Activated CD8-positive, alpha-beta memory T cell treated with anti-CD3 and anti-CD28 coated beads for 48 hours (primary cell): ENCODE measurements at places on chromosomes 3 and 15.
A peak's percentile ranks its signal among the peaks of the same experiment; 100 is the strongest.

GRCh38 chr3:129615751-129616281 is 9.3 kb upstream of the PLXND1 start:
- DNase-seq, result no peak

DNA sequence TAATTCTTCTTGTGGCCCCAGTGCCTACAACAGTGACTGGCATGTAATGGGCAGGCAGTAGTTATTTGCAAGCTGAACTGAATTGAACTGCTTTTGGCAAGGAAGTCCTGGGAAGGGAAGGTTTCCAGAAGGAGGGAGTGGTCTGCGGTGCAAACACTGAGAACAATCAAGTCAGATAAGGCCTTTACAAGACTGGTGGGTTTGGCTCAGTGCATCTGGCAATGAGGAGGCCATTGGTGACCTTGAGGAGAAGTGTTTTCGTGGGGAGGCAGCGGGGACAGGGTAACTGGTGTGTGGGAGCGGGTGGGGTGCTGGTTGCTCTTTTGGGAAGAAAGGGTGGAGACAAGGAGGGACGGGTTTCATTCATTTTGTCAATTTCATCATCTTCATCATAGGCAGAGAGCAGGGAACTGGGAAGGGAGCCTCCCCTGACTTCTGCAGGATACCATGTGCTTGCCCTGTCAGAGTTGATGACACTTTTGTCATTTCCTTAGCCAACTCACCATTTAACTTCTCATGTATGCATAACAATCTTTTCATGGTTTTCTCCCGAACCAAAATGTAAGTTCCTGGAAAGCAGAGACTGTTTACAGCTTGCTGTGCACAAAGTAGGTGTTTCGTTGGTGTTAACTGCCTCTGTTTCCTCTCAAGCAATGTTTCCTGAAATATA is 8.4 kb upstream of the EHD4 start:
- no peak for DNase-seq

GRCh38 chr15:95850837-95851236 is 479.7 kb upstream of the NR2F2 start:
- no peak for DNase-seq

DNA sequence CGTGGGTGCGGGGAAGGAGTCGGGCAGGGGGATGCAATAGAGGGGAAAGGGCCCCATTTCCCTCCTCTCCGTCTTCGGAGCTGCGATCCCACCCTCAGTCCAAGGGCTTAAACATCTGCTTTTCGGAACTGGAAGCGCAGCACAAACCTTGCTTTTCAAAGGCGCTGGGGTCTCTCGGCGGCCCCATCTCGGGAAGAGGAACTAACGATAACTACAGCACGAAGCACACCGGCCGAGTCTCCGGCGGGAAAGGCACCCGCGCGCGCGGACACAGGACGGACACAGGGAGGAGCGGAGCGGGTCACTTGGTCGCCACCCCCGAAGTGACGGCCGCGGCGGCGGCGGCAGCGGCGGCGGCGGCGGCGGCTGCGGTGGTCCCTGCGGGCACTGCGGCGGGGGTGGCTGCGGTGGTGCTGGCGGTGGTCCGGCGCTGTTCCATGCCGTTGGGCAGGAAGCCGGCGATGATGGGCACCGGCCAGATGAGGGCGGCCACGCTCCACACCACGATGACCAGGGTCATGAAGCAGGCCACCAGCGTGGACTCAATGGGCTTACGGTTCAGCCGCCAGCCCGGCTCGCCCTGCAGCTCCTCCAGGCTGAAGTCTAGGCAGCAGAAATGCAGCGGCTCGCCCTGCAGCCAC is 1.1 kb downstream of the TMEM158 start:
- no peak for DNase-seq

GRCh38 chr3:170178651-170179050 is 2.9 kb downstream of the PHC3 start:
- DNase-seq, result no peak

DNA sequence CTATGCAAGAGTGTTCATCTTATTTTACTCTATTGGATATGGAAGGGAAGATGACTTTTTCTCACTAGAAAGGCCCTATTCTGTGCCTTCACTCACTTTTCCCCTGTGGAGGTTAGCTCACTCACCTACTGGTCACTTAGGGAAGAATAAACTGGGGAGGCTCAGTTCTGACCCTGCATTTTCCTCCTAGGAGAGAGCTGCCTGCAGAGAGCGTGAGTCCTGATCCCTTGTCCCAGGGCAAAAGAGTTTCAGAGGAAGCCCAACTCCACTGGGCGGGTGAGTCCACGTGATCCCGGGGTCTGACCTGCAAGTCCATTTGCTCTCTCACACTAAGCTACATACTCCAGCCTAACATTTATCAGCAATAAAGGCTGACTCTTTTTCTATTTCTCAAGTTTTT is 8.4 kb downstream of the MORC1 start:
- no peak for DNase-seq

DNA sequence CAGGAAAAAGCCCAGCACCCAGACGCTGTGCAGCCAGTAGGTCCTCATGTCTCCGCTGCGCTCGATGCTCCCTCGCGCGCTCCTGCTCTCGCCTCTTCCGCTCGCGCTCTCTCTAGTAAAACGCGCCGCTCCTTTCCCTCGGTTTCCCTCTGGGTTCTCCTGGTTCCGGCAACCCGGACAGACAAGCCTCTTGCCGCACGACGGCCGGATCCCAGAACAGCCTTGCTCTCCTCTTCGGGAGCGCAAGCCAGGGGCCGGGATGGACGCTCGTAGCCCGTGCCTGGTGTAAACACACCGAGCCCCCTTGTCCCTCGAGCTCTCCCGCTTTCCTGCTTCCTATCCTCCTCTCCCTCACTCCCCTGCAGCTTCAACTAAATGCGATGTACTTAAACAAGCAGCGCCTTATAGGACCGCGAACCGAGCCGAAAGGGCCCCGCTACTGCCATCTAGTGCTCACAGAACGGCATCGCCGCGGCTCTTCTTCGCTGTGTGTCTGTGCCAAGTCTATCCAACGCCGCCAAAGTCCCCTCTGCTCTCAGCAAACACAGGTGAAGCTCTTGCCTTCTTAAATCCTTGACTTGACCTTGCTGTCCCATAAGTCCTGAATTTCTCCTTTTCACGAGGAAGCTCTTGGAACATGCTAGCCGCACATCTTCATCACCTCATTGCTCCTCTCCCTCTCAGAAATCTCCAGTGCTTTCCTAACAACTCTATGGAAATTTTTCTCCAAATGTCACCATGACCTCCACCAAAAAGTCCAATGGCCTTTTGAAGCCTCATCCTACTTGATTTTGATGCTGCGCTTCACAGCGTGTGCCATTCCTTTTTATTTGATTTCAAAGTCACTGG is 1037.2 kb downstream of the IGSF11 start:
- peak; percentile 12 for DNase-seq

DNA sequence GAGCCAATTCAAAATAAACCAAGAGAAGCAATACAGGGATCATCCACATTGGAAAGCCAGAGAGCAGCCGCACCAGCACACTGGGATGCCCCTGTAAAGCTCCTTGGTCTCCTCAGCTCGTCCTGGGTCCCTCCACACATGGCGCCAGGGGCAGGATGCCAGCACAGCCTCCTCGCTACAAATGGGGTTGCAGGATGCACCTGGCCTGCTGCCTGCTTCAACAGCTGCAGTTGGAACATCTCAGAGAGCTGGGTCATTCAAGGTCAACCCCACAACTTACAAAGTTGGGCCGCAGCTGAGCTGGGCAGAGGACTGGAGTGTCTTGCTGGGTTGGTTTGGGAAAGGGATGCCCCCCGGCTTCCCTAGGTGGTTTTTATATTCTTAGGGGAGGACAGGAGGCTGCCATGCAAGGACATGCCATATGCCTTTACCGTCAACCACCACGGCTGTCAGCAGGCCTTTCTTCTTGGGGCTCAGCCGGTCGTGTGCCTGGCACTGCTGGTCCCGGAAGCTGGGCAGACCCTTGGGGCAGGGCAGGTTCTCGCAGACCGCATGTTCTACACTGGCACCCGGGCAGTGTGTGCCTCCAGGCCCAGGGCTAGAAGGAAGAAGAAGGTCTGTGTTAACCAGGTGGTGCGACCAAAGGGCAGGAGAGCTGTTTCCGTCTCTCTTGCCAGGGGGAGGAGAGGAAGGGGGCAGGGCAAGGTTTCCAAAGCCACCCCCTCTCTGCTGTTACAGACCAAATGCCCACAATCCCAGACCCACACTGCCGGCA is 225.2 kb downstream of the ADAMTS17 start:
- no peak for DNase-seq

DNA sequence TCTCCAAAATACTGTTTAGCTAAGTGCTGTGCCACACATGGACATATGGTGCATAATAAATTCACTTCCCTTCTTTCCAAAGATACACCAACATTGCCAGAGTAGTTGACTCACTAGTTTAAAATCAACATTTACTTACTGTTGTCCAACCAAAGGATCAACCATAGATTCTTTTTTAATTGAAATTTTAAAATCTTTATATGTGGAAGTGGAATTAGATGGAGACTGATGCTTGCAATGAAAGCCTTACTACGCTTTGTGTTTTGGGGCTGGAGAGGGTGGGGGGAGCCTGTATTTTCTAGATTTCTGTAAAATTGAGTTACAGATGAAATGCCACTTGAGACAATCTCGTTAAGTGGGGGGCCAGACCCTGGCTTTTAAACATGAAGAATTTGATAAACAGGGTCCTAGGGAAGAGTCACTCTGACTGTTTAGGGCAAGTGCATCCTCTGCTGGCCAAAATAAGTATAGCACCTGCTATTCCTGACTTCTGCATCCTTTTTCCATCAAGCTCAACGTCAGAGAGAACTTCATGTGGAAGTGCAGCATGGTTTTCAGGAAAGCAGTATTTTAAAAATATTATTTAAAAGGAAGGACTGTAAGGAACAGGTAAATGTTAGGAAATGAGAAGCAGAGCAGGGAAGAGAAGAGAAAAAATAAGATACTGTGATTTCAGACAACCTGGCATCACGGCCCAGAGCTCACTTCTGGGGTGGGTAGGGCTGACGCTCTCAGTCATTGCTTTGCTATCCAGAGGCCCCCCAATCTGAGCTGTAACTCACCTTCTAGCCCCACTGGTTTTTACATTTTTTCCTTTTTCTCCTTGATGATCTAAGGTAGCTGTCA is 76.7 kb downstream of the BOC start:
- DNase-seq, result no peak

GRCh38 chr3:109175411-109175810 is 38.9 kb downstream of the C3orf85 start:
- DNase-seq, result no peak

GRCh38 chr15:58179206-58179605 is 41.0 kb downstream of the AQP9 start:
- no peak for DNase-seq

GRCh38 chr3:149955449-149955848 is 15.2 kb downstream of the PFN2 start:
- DNase-seq, result no peak

DNA sequence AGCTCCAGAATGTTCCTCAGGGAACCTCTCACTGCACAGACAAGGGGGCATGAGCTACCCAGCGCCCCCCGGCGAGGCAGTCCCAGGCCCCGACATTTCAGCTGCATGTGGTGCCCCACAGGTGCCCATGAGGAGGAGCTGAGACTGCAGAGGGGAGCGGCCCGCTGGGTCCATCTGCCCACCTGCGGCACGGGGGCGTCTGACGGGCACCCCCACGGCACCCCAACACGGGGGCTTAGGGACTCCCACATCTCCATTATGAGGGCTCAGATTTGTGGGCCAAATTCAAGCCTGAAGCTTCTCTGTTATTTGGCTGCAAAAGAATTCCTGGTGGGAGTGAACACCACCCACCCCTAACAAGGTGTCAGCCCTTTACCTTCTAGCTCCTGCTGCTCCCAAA is 258.4 kb downstream of the UACA start:
- no peak for DNase-seq

DNA sequence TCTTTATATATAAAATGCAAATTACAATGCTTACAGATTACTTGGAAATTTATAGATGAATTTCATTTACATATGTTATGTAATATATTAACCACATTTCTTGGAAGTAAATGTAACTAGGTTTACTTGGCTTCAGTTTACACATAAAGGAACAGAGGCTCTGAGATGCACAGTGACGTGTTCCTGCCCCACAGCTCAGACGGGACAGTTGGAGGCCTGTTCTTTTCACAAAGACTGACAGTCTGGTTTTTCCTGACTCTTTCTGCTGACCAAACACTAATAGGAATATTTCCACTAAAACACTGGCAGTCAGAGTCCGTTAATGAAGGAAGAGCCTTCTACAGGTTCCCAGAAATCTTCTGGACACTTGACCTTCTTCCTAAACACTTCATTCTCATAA is 336.1 kb downstream of the MFSD1 start:
- DNase-seq, result no peak

DNA sequence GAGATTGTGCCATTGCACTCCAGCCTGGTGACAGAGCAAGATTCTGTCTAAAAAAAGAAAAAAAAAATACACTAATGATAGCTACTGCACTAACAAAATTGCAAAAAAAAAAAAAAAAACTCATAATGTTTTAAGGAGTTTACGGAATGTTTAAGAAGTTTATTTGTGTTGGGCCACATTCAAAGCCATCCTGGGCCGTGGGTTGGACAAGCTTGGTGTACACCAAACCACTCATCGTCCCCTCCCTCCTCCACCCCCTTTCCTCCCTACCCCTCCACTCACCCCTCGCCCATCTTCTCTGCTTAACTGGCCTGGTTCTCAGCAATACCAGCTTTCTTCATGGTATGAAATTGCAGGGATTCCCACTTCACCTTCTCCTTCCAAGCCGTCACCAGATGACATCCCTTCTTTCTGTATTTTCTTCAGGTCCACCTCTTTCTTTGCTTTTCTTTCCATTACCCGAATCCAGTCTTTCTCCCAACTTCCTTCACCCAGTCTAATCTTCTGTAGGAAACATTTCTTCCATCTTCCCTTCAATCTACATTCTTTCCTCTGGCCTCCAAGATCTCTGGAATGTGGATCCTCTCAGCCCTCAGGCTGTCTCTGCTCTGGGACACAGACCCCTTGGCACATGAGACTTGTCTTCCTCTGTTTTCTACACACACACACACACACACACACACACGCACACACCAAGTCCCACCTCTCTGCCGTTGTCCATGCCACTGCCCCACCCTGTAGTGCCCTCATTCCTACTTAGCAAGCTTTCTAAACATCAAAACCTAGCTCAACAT is 3.5 kb upstream of the MESP1 start:
- no peak for DNase-seq

DNA sequence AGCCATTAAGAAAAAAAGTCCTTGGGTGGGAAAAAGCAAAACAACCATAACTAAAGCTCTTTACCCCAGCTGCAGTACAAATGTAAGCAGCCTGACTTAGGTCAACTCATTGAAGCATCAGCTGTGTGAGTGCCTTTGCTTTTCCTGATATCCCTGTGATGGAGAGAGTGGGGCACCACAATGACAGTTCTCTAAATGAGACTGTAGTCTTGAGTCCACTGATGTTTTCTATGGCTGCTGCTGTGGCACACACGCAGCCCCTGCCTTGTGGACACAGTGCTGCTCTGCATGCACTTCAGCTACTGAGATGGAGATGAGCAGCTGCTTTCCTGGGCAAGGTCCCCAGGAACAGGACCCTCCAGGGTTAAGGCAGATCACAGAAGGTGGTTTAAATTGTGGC is 173.2 kb downstream of the KCNAB1 start:
- no peak for DNase-seq
